ENCODE measurements at places on chromosomes 2 and 18.

DNA sequence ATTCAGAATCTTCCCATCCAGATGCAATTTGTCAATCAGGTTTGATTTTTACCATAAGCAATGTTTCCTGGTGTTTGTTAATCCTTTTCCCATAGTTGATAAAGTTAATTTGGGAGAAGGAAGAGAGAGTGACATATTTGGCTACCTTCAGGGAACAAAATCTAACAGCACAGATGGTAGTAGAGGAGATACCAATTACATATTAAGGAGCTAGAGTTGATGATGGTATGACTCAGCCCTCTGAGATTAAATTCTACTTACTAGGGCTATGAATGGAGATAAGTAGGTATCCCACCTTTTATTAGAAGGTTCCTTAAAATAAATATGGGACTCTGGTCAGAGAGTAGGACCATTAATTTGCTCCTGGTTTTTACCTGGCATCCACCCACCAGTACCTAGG, 139.7 kb downstream of the EHBP1 start:
- no peak for DNase-seq

GRCh38 chr2:7118606-7119131, 201.5 kb downstream of the RNF144A start:
- no peak for DNase-seq

DNA sequence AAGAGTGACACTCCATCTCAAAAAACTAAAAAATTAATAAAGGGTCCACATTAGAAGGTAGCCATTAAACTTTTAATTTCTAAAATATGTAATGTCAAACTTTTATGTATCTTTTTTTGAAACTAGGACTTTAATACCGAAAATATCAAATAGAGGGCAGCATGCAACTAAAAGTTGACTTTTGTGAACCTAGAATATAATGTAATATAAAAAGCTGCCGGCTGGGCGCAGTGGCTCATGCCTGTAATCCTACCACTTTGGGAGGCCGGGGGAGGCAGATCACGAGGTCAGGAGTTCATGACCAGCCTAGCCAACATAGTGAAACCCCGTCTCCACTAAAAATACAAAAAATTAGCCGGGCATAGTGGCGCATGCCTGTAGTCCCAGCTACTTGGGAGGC, 62.8 kb downstream of the INO80D start:
- DNase-seq, result no peak

GRCh38 chr2:164288235-164288634, 333.0 kb downstream of the GRB14 start:
- no peak for DNase-seq

DNA sequence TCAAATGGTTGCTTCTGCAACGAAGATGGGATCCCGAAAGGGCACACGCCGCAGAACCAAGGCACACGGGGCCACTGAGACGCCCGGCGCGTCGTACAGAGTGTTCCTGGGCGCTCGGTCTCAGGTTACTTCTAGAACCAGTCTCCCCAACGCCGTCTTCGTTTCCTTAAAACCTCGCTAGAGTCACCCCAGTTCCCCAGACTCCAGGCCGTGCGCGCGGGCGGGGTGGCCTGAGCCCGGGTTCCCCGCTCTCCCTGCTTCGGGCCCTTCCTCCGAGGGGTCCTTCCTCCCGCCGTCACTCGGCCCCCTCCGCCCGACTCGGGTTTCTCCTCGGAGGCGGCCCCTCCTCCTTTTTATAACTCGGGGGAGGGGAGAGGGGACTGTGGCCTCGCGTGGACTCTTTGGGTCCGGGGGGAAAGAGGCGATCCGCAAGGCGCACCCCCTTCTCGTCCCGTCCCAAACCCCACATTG, 774 bp upstream of the FZD7 start:
- no peak for DNase-seq

DNA sequence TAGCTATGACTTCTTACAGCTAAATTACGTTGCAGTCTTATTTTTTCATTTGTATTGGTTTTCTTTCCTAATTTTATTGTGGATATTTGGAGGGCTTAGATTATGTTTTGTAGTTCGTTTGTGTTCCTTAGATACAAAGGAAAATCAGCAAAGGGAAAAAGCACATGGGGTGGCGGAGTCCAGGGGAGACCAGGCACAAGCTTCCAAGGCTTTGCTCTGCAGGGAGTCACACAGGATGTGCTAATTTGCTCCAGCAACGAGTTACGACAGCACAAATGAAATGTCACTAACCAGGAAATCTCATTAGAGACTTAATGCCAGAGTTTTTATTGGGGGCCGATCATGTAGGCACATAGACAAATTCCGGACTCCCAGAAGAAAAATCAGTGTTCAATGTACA, 60.5 kb upstream of the CABYR start:
- DNase-seq, result no peak

DNA sequence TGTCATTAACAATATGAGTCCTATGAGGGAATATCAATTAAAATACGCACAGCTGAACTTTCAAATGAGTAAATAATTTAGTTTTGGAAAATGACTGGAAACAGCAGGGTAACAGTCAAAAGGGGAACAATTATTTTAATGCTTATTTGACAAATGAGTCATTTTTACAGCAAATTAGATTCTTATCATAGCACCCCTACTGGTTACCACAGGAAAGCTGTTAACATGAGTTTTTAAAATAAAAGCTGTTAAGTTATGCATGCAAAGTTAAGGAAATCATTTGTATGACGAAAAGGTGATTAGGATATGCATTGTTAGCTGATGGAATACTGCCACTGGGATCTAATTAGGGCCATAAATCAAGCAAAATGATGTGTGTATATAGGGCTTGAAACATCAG, 435.1 kb upstream of the MEIS1 start:
- no peak for DNase-seq

DNA sequence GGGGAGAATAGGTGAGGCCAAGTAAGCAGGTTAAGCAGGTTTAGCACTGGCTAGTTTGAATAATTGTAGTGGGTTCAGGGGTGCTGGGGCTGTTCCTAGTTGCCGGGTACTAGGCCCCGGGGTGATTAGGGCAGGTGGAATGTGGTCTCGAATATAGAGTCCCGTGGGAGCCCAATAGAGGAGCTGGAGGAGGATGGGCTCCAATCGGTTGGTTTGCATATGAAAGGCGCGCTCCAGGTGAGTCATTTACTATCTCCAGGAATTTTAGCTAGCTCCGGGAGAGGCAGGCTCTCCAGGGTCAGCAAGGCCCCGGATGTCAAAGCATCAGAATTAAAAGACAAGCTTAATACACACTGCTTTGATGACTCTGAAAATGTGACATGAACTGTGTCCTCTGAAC, 304.0 kb downstream of the ZNF521 start:
- no peak for DNase-seq

GRCh38 chr2:104746299-104746698, 107.6 kb upstream of the POU3F3 start:
- no peak for DNase-seq

GRCh38 chr2:173997269-173997668, 32.1 kb upstream of the SP3 start:
- no peak for DNase-seq

DNA sequence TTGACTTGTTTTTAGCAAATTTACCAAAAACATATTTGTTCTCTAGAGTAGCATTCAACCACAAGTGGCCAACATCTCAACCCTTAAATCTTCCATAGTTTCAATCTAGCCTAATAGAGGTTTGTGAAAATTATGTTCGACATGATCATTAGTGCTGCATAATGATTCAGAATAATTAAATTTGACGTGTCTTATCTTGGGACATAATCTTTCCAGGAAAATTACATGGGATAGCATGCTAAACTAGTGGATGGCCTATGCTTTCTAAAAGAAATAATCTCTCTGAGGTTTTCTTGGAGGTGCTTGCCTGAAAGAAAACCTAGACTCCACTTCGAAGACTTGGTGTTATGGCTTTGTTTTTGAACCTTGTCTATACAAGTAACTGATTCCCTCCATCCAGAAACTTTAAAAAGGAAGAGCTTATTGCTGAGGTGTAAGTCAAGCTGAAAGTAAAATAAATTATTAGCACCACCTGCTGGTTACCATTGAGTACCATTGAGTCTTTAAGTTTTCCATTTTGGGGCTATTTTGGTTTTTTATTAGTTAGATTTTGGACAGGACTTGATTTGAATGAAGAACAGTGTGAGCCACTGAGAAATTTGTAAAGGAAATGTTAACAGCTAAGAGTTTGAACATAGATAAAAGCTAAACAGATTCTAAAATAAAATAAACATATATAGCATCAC, 32.7 kb downstream of the COX7A2L start:
- no peak for DNase-seq

DNA sequence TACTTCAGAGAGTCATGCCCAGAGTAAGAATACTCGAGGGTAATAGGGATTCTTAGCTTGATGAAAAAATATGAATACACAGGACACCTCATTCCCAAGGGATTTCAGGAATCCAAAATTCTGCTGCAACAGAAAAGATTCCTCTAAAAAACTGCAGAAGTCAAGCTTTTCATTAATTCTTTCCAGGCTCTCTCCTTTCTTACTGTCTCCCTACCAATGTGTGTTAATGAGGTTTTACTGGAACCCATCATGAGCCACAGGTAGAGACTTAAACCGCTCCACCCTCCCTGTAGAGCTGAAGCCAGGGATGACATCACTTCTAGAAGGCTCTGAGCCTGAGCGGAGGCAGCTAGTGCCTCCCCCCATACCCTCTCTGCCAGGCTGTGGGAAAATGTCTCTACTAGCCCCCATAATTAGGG, 3.4 kb downstream of the SDC1 start:
- no peak for DNase-seq

GRCh38 chr2:238947243-238947760, 99.4 kb downstream of the TWIST2 start:
- no peak for DNase-seq

- DNase-seq, result no peak
Measured at GRCh38 chr2:134244086-134244485, 9.8 kb upstream of the MGAT5 start.

DNA sequence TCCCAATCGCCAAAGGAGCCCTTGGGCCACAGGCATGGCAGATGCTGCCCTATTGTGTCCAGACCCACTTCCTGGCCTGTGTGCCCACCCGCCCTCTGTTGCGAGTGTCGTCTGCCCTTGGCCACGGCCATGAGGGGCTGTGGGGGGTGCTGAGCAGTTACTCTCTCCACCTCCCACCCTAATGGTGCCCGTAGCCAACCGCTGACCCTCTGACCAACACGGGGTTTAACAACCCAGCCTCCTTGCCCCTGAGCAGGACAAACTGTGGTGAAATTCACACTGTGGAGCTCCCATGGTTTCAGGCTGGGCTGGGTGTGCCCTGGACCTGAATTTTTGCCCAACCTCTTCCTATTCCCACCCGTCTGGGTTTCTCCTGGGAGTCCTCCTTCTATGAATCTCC, 145.7 kb upstream of the HDAC4 start:
- no peak for DNase-seq

DNA sequence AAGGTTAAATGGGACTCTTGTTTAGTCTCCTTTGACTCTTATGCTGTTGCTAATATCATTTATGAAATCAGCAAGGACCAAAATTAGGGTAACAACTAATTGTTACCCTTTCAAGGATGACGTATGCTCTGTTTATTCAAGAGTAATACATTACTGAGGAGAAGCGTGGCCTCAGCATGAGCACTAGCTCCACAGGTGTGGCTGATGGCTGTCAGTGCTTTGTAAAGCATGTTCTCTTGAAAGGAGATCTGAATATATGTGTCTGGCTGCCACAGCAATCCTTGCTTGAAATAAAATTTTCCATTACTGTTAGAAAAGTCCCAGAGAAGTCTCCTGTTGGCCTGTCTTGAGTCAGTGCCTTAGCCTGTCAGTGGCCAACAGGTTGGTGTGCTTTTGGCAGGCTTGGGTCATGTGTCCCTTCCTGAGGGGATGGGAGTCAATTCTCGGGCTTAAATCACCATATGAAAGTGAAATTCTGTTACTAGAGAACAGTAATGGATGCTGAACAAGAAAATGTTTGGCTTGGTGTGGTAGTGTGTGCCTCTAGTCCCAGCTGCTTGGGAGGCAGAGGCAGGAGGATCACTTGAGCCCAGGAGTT, 32.7 kb downstream of the ABI2 start:
- DNase-seq, result no peak

- DNase-seq, result no peak
Measured at GRCh38 chr2:55431982-55432627, 12.4 kb upstream of the CCDC88A start.

DNA sequence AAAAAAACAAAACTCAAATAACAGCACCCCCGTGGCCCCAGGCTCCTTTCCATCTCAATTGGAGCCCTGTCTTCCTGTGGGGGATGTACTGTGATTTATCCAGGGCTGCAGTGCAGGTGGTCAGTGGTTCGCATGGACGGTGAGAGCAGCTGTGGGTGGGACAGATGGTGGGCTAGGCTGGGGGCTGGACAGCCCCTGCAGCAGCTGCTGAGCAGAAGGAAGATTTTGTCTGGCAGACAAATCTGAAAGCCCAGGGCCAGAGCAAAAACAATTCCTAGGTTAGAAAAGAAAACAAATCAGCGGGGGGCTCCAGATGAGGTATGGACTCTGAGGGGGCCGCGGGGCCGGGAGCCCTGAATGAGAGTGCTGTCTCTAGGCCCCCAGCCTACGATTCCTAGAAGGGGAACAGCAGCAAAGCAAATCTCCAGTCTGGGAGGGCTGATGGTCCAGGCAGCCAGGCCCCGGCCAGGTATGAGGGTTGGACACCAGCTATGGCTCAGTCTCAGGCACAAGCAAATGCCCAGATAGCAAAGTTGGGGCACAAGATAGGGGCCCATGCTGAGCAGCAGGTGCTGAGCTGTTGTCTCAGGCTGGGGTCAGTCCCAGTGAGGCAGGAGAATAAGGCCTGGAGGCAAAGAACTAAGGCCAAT, 45.4 kb downstream of the SOWAHC start:
- DNase-seq, result no peak

DNA sequence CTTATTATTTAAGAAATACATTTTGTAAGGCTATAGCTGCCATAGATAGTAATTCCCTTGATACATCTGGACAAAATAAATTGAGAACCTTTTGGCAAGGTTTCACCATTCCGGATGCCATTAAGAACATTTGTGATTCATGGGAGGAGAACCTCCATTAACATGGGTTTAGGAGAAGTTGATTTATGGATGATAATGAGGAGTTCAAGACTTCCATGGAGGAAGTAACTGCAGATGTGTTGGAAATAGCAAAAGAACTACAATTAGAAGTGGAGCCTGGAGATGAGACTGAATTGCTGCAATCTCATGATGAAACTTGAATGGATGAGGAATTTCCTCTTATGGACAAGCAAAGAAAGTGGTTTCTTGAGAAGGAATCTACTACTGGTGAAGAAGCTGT, 17.3 kb downstream of the PHLPP1 start:
- no peak for DNase-seq

DNA sequence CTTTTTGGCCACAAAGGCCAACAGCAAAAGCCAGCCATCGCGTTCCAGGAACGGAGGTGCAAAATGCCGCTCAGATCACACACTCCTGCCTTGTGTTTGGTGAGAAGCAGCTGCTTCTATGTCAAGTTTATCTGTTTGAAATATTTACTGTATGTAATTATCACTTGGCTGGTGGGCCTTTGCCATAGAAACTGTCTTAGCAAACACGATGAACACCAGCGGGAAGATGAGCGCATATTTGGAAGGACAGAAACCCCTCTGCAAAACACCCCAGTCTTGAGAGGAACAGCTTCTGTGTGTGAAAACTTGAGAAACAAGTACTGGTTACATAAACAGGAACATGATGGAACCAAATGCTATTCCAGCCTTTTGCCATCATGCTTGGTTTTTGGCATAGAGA, 59.7 kb downstream of the SCG2 start:
- no peak for DNase-seq

GRCh38 chr2:72979896-72980295, 62.6 kb downstream of the EMX1 start:
- DNase-seq, result no peak
